ENCODE measurements at places on chromosomes 3 and 15. TPM values are rescaled to one million over a fixed set of nuclear protein-coding genes. Genes with fewer than 3 reads are reported as not detected.
A peak's percentile ranks its signal among the peaks of the same experiment; 100 is the strongest.

Gene MAP6D1
- 1.9 TPM for total RNA-seq

Gene TRPM1
- total RNA-seq: not detected

Gene RTP1
- not detected for total RNA-seq

Gene SIDT1
- 44.9 TPM for total RNA-seq

Gene SCG5
- total RNA-seq: 0.27 TPM

Gene TNFSF10
- 7.4 TPM for total RNA-seq

GRCh38 chr3:193451902-193452301 lies 73.3 kb upstream of the ATP13A5 start:
- no peak for DNase-seq

DNA sequence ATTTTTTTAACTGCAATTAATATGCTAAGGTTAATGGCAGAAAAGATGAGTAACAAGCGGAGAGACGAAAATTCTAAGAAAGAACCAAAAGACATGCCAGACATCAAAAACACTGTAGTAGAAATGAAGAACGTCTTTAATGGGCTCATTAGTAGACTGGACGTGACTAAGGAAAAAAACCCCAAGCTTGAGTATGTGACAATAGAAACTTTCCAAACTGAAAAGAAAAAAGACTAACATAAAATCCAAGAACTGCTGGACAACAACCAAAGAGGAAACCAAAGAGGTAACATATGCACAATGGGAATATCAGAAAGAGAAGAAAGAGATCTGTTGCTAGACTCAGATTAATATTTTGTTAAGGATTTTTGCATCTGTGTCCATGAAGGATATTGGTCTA lies 94.6 kb upstream of the SETMAR start:
- DNase-seq: no peak

DNA sequence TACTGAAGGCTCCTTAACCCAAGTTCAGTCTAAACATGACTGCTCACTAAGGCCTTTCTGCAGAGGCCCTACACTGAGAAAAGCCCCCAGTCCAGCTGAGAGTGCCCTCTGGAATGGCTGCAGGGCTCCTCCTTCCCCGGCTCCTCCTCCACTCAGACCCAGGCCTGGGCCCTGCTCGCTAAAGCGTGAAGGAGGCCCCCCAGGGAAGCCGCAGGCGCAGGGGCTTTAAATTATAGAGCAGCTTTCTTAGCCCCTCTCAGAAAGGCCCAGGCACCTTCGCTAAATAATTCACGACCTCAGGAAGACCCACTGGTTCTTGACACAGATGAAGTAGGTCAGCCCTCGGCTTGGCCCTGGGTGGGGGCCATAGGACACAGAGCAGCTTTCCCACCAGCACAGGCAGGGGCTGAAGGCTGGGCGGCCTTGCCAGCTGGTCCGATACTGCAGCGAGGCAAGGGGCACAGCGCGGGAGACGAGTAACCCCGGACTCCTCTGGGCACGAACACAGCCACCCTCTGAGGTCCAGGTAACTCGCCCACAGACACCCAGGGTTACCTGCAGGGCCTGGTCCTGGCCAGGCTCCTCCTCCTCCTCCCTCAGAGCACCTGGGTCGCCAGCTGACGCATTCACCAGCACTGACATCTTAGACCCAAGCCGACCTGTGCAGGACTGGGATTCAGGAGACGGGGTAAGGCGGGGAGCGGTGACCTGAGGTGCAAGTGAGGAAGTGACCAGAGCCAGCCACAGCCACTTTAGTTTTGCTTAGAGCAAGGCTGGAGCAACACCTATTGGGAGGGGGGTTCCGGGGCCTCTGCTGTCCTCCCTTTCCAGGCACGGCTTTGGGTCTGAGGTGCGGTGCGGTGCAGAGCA lies 36.9 kb downstream of the RBPMS2 start:
- DNase-seq: no peak

DNA sequence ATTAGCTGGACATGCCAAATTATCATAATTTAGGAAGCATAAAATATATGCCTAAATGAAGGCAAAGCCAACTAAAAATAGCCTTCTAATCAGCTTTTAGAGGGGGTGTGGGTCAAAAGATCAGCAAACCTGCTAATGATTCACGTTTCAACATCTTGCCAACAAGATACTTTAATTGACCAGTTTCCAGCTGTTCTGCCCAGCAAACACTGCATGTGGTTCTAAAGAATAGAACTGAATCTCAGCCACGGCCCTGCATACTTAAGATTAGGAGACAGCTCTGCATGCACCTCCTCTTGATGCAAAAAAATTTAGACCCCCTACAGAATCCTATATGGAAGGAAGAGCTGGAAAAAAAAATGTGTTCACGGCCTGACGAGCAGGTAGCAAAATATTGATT lies 500.5 kb downstream of the TBL1XR1 start:
- DNase-seq: no peak

- DNase-seq: peak; percentile 83
Observed at GRCh38 chr15:74433592-74434262, at the start of gene SEMA7A. TSS of gene SEMA7A (minus strand) at chr15:74433958. CDS start at chr15:74433918, 40 bp downstream.

GRCh38 chr3:154059833-154060232 lies 61.4 kb upstream of the ARHGEF26 start:
- DNase-seq: no peak

- no peak for DNase-seq
Observed at GRCh38 chr3:14266361-14266760, 87.7 kb downstream of the LSM3 start.

DNA sequence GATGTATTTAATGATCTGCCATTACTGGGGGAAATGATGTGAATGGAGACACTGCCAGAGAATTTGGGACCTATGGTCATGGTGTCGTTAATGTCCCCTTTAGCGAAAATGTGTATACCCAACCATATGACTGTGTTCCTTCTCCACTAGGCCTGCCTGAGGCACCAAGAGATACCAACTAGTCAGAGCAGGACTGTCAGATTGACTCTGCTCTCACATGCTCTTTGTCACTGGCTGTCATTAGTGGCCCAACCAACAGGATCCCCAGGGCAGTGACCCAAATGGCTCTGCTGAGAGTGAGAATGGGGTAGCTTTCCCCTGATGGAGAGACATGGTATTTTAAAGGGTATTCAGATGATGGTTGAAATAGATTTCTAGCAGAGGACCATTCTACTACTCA lies 2.8 kb downstream of the TAGLN3 start:
- DNase-seq: no peak

DNA sequence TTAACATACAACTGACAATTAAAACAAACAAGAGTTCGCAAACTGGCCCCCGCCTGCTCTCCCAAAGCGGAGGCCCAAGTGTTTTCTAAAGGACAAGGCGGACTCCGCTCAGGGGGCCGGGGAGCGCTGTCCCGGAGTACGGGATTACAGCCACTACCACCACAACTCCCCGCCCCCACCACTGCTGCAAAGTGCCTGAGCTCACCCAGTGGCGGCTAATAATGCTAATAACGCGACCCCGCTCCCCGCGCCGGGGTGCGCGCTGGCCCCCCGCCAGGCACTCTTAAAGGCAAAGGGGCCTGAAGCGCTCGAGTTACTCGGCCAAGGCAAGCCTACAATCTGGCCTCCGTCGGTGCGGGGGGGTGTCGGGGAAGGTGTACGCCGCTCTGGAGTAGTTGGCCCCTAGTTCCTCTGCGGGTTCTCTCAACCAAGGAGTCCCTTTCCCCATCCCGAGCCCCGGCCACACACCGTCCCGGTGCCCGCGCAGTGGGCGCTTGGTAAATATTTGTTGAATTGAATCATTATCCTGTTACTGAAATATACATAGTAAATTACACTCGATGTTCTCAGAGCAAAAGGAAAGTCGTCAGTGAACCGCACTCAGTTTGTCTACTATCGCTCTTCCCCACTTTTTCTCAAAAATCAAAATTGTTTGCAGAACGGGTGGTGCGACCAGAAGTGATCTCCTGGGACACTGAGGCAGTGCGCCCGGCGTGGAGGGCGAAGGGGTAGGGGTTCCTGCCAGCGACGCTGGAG lies 827 bp downstream of the WNT5A start:
- DNase-seq: no peak

DNA sequence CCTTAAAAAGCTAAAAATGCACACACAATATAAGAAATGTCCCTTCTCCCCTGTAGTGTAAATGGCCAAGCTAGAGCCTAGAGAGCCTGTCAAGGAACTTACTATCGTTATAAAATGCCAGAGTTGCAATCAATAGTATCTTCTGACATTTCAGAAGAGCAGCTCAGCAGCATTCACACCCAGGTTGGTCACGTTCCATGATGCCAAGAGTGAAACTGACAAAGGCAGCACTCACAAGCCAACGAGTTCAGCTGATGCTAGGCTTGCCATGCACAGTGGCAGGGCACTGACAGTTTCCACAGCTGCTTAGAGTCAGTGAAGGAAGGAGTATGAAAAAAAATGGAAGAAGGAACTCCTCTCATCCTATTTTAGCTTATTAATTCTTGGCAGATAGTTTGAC lies 331.4 kb upstream of the CCDC54 start:
- DNase-seq: no peak

- DNase-seq: no peak
Observed at GRCh38 chr15:78087951-78088772, 4.2 kb upstream of the SH2D7 start.

- DNase-seq: no peak
Observed at GRCh38 chr3:62911526-62911925, 36.3 kb upstream of the CADPS start.

DNA sequence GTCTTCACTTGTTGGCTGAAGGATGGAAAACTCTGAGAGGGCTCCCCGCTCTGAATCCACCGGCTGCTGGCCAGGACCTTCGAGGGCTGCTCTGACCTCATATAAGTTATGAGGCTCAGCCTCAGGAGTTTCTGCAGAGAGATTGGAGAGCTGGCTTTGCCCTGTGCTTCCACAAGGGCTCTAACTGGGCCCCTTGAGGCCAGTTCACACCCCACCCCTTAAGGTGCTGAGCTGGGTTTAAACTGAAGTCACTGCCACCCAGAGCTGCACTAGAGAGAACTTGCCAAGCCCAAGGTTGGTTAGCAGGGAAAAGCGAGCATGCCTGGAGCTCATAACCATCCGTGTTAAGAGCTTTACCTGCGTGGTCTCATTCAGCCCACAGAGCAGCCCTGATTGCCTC lies 2.8 kb upstream of the CCDC33 start:
- DNase-seq: no peak

- DNase-seq: no peak
Observed at GRCh38 chr15:63987796-63988378, 58.4 kb downstream of the DAPK2 start.

DNA sequence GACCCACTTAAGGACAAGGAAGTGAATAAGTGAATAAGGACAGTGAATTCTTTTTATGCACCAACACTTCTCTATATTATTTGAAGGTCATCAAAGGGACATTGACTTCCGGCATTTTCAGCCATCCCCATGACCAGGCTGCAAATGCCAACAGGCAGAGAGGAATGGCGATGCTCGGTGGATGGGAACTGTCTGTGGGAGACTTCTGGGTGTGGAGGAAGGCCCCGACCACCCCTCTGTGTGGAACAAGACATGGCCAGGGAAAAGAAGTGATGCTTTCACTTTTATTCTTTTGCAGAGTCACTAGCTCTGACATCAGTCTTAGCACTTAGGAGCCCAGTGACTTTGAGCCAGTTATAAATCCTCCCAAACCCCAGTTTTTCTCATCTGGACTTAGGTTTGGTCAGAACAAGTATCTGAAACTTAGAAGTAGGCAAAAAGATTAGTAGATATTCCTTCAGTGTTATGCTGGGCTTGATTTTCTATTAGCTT lies 84.5 kb downstream of the KBTBD8 start:
- DNase-seq: no peak

- DNase-seq: no peak
Observed at GRCh38 chr15:34038871-34039789, at the start of gene AVEN. TSS of gene AVEN (minus strand) at chr15:34039204. CDS start at chr15:34039046, 158 bp downstream.
